ENCODE measurements at places on chromosomes 12 and 14.
A peak's percentile ranks its signal among the peaks of the same experiment; 100 is the strongest.

DNA sequence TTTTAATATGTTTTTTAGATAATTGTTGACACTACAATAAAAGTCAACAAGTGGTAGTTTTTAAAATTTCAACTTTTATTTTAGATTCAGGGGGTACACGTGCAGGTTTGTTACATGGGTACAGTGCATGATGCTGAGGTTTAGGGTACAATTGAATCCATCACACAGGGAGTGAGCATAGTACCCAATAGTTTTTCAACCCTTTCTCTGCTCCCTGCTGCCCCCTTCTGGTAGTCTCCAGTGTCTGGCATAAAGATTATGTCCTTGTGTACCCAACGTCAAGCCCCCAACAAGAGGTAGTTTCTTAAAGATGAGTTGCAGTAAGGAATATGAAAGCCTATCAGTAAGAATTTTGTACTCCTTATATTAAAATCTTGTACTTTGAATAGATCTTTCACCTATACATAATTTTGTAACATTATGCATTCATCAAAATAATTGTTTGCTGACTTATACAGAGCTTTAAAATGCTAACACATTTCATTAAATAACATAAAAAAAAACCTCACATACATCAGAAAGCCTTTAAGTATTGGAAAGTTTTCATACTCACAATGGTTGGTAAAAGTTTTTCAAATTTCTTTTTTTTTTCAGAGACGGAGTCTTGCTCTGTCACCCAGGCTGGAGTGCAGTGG lies 5.4 kb upstream of the RALGAPA1 start:
- peak; percentile 76 for DNase-seq

DNA sequence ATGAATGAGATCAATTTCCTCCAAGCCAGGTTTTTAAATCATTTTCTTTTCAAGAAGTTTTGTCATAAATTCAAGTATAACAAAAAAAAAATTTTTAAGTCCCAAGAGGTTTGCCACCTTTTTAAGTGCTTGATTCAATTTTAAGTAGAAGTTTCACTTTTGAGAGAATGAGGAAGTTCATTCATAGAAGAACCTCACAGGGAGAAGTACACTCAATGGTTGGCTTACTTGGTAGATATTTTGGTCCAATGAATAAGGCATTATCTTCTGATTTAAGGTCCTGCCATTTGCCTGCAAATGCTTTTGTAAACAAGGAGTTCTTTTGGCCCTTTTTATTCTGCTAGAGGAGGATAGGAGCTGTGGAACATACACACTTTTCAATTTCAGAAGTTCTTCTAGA lies 96.7 kb upstream of the NOVA1 start:
- DNase-seq: no peak

GRCh38 chr12:101407049-101407435 lies 530 bp downstream of the ARL1 start:
- DNase-seq: no peak

- peak; percentile 90 for DNase-seq
Measured at GRCh38 chr14:99884834-99885648, 91.8 kb downstream of the EML1 start.

DNA sequence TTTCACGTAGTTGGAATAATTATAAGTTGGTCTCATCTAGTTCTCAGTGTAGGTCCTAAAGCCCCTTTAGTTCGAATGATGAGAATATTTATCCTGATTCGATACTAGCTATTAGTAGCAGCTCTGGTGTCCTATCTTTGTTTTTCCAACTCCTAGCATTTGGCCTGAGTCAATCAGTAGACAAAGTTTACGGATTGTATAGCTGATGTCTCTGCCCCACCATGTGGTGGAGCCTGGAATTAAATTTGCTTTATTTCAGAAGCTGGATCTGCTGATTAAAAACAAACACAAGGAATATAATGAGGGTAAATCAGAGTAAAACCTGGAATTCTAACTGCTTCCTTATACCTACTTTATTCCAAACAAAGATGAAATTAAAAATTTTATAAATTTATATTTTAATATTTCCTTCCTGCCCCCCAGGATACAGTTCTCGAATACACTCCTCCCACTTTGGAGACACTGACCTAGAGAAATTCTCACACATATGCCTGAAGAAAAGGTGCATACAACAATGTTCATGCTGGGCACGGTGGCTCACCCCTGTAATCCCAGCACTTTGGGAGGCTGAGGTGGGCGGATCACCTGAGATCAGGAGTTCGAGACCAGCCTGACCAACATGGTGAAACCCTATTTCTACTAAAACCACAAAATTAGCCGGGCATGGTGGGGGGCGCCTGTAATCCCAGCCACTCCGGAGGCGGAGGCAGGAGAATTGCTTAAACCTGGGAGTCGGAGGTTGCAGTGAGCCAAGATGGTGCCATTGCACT lies 7.6 kb upstream of the BRMS1L start:
- DNase-seq: peak; percentile 62

GRCh38 chr14:29085546-29085945 lies 319.0 kb downstream of the FOXG1 start:
- no peak for DNase-seq

GRCh38 chr12:78241446-78241845 lies 410.8 kb downstream of the NAV3 start:
- no peak for DNase-seq

DNA sequence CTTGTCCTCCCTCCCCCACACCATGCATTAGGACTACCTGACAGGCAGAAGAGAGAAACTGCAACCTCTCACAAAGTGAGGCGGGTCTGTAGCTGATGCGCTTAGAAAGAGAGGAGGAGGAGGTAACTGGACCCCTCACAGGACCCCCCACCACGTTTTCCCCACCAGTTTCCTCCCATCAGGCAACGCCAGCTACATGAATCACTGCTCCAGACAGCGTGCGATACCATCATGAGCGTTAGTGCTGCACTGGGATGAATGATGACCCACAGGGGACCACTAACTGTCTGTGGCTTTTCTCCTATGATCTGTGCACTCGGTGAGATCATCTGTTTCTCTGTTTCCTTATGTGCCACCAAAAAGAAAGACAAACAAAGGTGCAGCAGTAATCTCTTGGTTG lies 77.7 kb downstream of the KCNK10 start:
- peak; percentile 50 for DNase-seq

- no peak for DNase-seq
Measured at GRCh38 chr12:120199595-120200306, 1.2 kb downstream of the RPLP0 start.

- DNase-seq: peak; percentile 49
Measured at GRCh38 chr14:93880021-93880820, 46.9 kb upstream of the FAM181A start.

DNA sequence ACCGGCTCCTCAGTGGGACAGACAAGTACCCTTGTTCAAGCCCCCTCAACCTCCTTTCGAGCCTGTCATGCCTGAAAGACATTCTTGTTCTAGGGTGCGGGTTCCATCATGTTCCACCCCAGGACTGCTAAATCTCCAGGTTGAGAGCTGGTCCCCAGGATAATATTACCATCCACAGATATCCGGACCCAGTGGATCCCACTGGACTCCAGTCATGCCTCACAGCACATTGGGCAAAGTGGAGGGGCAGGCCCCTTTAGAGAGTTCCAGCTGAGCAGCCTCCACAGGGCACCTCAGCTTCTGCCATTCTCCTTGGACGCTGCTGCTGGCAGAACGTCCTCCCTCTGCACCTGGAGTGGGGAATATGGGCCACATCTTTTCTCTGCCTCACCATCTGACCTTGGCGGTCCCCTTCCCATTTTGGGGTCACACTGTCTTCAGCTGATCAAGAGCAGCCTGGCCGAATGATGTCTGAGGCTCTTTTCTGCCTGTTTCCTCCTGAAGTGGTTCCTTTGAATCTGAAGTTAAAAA lies 137.4 kb downstream of the BCL11B start:
- no peak for DNase-seq

DNA sequence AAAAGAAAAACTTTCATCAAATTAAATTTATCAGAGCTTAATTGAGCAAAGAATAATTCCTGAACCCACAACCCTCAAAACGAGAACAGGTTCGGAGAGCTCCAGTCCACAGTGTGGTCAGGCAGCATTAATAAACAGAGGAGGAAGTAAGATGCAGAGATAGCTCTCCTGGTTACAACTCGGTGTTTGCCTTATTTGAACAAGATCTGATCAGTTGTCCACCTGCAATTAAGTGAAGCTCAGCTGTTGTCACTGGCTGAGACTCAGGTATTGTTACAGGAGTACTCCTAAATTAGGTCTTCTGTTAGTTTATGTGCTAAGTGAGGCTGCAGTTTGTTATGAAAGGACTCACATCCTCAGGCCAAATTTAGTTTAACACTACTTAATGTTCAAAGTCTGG lies 451.4 kb upstream of the PDE3A start:
- no peak for DNase-seq

DNA sequence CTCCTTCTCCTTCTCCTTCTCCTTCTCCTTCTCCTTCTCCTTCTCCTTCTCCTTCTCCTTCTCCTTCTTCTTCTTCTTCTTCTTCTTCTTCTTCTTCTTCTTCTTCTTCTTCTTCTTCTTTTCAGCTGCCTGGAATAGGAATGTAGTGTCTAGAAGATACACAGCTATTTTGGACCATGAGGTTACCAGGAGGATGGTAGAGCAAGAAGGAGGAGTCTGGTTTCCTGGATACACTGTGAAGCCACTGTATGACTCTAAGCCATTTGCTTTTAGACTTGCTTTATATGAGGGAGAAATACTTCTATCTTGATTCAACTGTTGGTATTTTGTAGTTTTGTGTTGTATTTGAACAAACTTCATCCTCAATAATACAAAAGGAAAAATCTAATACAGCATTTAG lies 3.0 kb upstream of the MYBPC1 start:
- no peak for DNase-seq

- peak; percentile 89 for DNase-seq
Measured at GRCh38 chr12:114668151-114668885, 15.7 kb downstream of the TBX3 start.

DNA sequence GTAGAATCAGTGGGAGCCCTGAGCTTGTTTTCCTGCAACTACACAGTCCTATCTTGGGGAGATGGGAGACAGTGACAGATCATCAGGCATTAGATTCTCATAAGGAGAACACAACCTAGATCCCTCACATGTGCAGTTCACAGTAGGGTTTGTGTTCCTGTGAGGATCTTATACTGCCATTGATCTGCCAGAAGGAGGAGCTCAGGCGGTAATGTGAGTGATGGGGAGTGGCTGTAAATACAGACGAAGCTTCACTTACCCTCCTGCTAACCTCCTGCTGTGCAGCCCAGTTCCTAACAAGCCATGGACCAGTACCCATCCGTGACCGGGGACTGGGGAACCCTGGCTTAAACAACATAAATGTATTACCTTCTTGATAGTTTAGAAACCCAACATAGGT lies 1034.1 kb downstream of the BCL11B start:
- no peak for DNase-seq

GRCh38 chr14:88986146-88986841 lies 161.8 kb downstream of the TTC8 start:
- DNase-seq: peak; percentile 21

GRCh38 chr12:48969833-48970701 lies 1.5 kb downstream of the WNT10B start:
- DNase-seq: peak; percentile 63

GRCh38 chr14:36129181-36129580 lies 47.3 kb downstream of the PTCSC3 start:
- DNase-seq: no peak

DNA sequence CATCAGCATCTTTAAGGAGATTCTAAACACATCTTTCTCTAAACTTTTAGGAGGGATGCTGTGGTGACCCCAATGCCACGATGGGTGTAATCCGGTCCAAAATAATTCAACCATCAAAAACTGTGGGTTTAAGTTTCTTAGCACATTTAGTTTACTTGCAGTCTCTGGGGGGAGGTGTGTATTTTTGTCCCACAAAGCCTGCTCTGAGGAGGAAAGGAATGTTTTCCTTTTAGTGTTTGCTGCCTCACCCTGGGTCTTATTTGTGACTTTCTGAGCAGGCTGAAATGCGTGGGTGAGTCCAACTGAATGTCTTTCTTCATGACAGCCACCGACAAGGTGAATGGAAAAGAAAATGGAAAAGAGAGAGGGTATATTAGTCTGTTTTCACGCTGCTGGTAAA lies 1324.7 kb downstream of the AACS start:
- no peak for DNase-seq

DNA sequence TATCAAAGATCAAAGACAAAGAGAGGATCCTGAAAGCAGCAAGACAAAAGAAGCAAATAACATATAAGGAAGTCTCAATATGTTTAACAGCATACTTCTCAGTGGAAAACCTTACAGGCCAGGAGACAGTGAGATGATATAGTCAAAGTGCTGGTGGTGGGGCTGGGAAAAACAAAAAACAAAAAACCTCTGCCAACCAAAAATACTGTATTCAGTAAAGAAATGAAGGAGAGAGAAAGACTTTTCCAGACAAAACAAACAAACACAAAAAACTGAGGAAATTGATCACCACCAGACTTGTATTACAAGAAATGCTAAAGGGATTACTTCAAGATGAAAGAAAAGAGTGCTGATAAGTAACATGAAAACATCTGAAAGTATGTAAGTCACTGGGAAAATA lies 221.2 kb downstream of the ADGRD1 start:
- DNase-seq: no peak

GRCh38 chr12:16955083-16955657 lies 349.2 kb upstream of the LMO3 start:
- DNase-seq: no peak

GRCh38 chr14:103705118-103705503 lies 10.1 kb downstream of the XRCC3 start:
- no peak for DNase-seq

GRCh38 chr14:51789114-51789513 lies 71.3 kb upstream of the GNG2 start:
- DNase-seq: no peak

GRCh38 chr12:18549598-18549997 lies 188.2 kb downstream of the PLCZ1 start:
- DNase-seq: no peak

DNA sequence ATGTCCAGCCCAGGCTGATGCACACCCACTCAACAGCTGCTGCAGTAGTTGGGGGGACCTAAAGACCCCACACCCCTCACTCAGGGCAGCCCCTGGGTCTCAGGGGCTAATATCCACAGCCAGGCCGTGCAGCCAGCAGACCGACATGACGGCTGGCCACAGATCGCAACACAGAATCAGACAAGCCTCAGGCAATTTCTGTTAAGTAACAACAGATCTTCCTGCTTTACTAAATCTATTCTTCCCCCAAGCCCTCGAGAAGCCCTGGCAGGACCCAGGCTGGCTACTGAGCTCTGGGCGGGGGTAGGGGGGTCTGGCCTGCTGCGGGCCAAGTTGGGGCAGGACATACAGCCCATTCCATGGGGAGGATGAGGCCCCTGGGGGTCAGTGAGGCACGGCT lies 28.0 kb upstream of the NUDT14 start:
- no peak for DNase-seq

DNA sequence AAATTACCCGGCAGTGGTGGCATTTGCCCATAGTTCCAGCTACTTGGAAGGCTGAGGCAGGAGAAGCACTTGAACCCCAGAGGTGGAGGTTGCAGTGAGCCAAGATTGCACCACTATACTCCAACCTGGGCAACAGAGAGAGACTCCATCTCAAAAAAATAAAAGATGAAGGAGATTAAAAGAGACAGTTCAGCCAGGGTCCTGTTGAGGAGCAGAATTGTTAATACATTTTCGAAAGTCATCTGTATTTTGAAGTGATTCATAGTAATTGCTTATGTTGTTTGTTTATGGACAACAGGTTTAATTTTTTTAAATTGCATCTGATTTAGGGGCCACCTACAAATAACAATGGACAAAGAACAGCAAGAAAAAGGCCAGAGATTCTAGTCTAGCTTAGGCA lies 112.9 kb downstream of the DIP2B start:
- no peak for DNase-seq
